ENCODE measurements at places on chromosomes 2 and 18. TPM values are rescaled to one million over a fixed set of nuclear protein-coding genes. Genes with fewer than 3 reads are reported as not detected.

- DNase-seq: no peak
These were observed 141.4 kb downstream of the TNS1 start for GRCh38 chr2:217861334-217861877.

DNA sequence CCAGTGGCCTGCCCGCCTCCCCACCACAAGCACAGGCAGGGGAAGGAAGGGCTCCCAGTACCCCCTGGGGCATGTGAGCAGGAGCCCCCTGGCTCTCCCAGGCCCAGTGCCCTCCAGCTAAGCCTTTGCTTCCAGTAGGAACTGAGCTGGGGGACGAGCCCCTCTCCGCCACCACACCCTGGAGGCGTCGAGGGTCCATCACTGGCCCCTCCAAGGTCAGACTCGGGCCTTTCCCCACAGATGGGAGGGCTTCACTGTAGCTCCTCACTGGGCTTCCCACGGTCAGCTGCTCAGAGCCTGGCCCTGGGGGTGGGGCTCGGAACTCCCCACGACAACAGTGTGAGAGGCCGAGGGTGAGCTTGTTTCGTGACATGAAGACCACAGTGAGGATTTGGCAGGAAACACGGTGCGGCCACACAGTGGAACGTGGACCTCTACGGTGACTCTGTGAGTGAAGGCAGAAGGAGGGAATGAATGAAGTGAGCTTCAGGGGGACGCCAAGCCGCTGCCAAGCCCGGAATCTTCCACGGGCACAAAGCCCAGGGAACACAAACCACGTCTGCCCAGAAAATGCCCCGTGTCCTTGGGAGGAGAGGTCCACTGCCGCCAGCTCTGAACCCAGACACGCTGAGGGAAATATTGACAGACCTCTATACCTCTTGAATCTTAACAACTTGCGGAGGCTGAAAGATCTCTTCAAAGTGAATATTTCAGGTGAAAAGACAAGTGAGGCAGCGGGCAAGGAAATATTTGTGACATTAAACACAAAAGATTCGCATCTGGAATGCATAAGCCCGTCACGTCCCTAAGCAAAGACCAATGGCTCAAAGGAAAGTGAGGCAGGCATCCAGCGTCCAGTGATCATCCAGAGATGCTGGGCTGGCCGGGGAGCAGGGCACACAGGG lies 144.8 kb upstream of the GPC1 start:
- DNase-seq: no peak

GRCh38 chr2:6866275-6866671 lies 566 bp upstream of the CMPK2 start:
- peak; percentile 35 for DNase-seq

DNA sequence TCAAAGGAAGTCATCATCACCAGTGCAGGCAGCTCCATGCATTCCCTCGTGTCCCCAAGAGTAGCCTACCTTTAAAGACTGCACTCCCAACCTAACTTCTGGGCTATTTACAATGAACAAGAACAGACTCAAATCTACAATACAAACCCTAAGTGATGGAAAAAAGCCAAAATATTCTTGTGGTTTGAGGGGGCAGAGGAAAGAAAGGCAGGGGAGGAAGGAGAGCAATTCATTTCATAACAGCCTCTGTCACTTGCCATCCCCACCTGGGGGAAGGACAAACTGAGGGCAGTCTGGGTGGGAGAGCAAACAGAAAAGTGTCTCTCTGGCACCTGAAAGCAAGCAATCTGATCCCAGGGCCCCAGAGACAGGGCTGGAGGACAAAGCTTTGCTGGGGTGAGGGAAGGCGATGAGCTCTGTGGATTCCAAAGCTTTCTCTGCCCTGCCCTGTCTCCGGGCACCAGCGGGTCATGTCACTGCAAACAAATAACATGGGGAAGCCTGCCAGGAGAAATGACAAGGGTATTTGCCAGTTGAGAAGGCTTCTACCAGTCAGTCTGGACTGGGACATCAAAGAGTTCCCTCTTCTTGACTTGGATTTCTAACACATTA lies 528.0 kb upstream of the TNP1 start:
- DNase-seq: no peak

The HRH4 gene
- under 0.01 TPM for total RNA-seq

GRCh38 chr2:136770384-136770783 lies 5.0 kb downstream of the THSD7B start:
- DNase-seq: no peak

The SNORC gene
- 0.72 TPM for total RNA-seq

The FBLN7 gene
- 3.2 TPM for total RNA-seq

GRCh38 chr2:186603286-186603685 lies 13.4 kb downstream of the ITGAV start:
- peak; percentile 22 for DNase-seq

GRCh38 chr2:224802407-224802806 lies 86.2 kb upstream of the CCDC195 start:
- peak; percentile 67 for DNase-seq

- DNase-seq: peak; percentile 64
These were observed 102.1 kb downstream of the SMAD7 start for GRCh38 chr18:48848641-48849143.

GRCh38 chr2:99808361-99809200 lies 318.8 kb upstream of the REV1 start:
- DNase-seq: no peak

DNA sequence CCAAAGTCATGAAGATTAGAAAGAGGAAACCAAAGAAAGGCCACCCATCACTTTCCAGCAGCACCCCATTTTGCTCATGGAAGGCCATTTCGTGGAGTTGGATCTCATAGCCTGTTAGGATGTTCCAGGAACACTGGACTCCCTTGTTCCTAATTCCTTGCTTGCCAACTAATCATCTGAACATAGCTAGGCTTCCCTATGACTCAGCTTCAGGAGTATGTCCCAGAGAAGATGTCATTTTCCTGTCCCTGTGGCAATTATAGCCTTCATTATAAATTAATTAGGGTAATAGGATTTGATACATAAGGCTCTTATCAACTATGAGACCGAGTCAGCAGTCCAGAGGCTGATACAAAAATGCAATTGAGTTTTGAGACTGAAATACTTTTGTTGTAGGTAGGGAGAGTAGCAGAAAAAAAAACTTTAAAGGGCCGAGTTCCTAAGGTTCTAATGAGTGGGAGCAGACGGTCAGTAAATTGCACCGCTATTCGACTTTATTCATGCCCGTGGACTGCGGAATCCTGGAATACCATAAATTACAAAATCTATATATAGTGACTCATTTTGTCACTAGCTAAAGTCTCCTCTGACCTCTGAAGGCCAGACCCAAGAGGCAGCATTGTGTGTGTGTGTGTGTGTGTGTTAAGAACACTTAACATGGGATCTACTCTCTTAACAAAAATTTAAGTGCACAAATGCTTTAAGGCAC lies 311.8 kb downstream of the FBXO15 start:
- no peak for DNase-seq

DNA sequence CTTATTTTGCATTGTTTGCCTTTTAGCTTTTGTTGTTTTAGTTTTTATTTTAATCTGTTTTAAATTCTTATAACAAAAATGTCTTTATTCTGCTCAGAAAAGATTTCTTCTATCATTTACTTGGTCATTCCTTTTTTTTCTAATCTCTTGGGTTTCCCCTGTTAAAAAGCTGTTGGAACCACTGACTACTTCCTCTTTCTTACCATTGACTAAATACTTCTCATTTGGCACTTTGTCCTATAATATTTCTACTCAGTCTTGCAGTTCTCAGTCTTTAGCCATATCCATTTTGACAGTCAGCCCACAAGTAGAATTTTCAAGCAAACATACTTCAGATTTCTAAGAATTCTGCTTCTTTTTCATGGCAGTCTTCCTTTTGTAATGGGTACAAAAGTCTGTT lies 567.2 kb downstream of the SATB2 start:
- DNase-seq: no peak

The POTEJ gene
- total RNA-seq: not detected

DNA sequence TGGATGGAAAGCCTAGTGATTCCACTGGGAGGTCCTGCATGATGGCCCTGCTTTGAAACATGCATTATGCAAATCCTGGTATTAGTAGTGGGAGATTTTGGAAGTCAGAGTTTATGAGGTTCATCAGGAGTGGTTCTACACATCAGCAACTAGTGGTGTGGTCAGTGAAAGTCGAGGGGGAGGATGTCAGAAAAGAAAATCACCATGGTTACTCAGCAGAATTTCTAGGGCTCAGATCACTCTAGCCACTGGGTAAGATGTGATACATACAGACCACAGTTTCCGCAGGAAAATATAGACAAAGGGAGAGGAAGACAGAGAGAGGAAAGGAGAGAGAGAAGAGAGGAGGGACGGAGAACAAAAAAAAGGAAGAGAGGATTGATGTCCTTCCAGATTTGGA lies 2100.7 kb upstream of the PIK3C3 start:
- no peak for DNase-seq

The GPR35 gene
- 0.09 TPM for total RNA-seq

The POTEI gene
- total RNA-seq: not detected

GRCh38 chr2:16639431-16639830 lies 26.2 kb downstream of the CYRIA start:
- no peak for DNase-seq

DNA sequence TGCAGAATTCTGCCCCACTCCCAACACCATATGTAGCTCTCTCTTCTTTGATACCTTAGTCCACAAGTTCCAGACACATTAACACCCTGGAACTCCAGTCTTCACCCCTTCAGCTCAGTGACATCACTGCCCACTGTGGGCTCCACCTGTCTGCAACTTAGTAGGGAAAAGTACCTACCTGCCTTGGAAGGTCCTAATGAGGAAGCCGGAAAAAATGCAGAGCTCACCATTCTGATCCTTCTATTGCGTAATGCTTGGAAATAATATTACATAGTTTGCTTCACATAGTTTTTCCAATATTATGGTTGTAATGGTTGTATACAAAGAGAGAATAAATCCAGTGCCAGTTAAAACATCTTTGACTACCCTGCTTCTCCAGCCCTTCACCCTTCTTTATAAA lies 738.4 kb downstream of the RNF144A start:
- DNase-seq: no peak

DNA sequence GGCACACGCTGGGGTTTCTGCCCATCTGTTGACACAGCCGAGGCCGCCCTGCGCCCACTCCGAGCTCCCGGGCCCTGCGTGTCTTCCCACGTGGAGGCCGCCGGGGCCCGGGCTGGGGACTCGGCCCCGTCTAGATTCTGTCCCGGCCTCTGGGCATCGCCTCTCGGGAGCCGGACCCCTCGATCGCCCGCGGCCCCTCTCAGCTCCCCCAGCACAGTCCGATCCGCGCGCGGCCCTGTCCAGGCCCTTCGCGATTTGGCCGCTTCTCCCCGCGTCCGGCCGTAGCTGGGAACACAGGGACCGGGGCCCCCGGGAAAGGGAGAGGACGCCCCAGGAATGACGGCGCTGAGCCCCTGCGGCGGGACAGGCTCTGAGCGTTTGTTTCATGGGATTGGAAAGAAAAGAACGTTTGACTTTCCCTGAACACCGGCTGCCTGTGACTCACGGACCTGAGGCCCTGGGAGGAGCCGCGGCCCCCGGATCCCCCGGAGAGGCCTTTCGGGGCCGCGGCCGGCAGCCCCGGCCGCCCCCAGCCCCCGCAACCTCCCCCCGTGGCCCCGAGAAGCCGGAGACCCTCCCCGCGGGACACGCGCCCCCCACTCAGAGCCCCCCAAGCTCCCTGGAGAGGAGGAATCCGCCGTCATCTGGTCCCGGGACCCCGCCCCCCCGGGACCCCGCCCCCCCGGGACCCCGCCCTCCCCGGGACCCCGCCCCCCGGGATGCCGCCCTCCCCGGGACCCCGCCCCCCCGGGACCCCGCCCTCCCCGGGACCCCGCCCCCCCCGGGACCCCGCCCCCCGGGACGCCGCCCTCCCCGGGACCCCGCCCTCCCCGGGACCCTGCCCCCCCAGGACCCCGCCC lies 62.7 kb upstream of the CTDP1 start:
- DNase-seq: no peak

DNA sequence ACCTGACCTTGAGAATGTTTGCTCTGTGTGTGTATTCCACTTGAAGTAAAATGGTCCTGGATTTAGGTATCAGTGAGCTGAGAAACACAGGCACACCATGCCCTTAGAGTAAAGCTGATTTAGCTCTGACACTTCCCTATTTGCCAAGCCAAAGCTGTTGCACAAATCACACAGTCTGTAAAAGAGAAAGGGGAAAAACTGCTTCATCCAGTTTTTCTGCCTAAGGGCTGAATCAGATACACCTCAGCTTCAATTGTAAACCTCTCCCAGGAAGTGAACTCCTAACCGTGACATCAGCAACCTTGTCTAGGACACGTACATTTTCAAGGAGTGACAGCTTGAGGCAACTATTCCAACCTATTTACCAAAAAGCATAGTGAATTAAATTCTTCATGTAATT lies 150.4 kb downstream of the NR4A2 start:
- DNase-seq: no peak

GRCh38 chr2:190415251-190415650 lies 7.1 kb downstream of the MFSD6 start:
- no peak for DNase-seq

DNA sequence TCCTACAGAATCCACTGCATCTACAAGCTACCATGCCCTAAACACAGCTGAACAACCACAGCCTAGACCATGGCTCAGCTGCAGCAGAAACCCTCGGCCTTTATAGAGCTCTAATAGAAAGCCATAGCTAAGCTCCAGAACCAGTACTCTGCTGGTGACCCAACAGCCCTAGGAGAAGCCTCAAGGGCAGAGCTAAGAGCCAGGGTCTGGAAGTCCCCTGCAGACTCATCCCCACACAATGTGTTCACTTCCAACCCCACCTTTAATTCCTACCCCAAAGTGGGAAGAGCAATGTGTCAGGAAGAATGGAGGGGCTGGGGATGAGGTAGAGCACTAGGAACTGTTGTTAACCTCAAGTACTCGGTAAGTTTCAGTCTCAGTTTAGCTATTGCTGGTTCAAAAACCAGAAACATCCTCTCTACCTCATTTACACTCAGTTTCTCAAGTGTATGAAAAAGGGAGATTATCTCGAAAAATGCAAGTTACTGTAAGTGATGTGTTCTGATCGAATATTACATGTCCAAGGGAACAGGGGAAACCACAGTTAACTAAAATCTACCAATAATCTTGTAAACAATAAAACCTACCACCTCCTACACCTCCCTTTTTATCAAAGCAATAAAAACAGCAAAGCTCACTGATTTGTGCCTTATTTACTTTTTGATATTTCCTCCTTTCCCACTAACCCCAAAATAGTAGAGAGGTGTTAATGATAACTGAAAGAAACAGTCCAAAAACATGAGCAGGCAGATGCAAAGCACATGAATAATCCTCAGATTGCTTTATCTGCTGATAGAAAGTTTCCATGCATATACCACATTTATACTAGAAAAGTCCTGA lies 36.2 kb downstream of the THADA start:
- no peak for DNase-seq

The MC2R gene
- not detected for total RNA-seq

GRCh38 chr18:75271952-75272351 lies 61.4 kb downstream of the TSHZ1 start:
- DNase-seq: no peak

The SOWAHC gene
- 9.3 TPM for total RNA-seq

The UGT1A5 gene
- not detected for total RNA-seq

GRCh38 chr2:239514754-239515530 lies 114.1 kb upstream of the HDAC4 start:
- no peak for DNase-seq

GRCh38 chr2:26401739-26402541 lies at the start of gene DRC1:
TSS of gene DRC1 (plus strand) at chr2:26401920. CDS start at chr2:26401990, 70 bp downstream.
- peak; percentile 60 for DNase-seq
